ENCODE measurements at places on chromosomes 4 and X.

DNA sequence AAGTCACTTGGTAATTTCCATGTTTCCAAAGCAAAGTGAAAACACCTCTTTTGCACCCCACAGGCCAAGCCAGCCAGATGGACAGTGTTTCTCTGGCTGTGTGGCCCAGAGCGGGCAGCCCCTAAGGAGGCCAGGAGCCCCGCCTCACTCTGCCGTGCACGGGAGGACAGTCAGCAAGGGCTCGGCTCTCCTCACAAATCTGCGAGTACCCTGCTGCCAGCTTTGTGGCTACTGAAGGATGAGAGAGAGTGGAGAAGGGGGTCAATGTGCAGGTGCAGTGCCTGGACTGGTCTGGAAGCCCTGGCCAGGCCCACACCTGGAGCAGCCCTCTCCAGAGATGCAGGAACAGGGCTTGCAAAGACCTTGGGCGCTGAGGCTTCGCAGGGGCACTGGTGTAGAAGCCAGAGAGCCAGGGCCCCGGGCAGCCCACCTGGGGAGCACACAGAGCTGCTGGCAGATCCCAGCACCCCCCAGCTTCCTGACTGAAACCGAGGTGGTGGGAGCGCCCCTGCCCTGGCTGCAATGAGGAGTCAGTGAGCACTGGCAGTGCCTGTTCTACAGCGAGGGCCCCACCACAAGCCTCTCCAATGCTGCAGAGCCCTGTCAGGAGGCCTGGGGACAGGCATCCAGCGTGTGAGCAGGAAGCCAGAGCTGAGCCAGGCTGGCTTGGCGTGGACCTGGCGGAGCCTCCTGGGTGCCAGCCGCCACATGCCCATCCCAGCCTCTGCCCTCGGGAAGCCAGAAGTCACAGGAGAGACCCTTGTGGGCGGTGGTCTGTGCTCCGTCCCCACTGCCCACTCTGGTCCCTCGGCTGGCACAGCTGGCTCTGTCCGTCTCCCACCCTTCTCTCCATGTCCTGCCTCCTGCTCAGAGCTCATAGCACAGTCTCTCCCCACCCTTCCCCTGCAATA is 3.9 kb downstream of the SPON2 start:
- no peak for DNase-seq

GRCh38 chrX:115968436-115969252 is 201.9 kb upstream of the AGTR2 start:
- no peak for DNase-seq

- DNase-seq: no peak
Observed at GRCh38 chrX:94400488-94400887, 726.5 kb downstream of the FAM133A start.

DNA sequence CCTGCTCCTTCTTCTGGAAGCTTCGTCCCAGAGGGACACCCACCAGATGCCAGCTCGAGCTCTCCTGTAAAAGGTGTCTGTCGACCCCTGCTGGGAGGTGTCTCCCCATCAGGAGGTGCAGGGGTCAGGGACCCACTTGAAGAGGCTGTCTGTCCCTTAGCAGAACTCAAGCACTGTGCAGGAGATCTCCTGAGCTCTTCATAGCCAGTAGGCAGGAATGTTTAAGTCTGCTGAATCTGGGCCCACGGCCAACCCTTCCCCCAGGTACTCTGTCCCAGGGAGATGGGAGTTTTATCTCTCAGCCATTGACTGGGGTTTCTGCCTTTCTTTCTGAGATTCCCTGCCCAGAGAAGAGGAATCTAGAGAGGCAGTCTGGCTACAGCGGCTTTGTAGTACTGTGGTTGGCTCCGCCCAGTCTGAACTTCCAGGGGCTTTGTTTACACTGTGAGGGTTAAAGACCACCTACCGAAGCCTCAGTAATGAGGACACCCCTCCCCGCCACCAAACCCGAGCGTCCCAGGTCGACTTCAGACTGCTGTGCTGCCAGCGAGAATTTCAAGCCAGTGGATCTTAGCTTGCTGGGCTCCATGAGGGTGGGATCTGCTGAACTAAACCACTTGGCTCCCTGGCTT is 1383.0 kb upstream of the TENM3 start:
- DNase-seq: no peak

DNA sequence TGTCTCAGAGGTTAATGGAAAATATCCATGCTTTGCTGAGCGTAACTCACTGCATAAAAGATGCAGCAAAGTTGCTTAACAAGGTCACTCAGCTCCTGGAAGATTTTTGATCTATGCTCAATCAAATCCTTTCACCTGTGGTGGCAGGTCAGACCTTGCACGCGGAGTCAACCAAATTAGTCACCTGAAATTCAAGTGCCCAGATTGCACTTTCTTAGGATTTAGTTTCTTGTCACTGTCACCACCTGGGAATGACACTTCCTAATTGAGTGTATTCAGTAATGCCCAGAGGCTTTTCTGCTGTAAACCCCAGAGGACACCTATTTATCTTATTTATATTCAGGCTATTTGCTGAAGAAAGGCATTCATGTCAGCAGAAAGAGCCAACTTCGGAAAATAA is 215.8 kb upstream of the SMIM31 start:
- no peak for DNase-seq

- DNase-seq: no peak
Observed at GRCh38 chr4:148999924-149000323, 557.7 kb upstream of the NR3C2 start.

DNA sequence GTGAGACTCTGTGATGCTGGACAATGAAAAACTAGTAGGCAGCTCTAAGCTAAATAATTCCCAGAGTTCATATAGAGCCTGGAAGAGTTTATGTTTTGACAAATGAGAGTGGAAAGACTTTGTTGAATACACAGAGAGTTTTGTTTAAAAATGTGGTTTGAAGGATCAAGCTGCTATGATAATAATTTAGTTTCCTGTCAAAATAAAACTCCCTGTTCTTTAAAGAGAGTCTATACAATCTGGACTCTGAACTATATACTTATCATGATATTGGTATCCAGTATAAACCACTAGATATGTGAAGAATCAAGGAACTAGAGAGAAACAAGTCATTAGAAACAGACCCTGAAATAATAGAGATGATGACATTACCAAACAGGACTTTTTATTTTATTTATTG is 158.6 kb downstream of the C4orf33 start:
- DNase-seq: no peak

DNA sequence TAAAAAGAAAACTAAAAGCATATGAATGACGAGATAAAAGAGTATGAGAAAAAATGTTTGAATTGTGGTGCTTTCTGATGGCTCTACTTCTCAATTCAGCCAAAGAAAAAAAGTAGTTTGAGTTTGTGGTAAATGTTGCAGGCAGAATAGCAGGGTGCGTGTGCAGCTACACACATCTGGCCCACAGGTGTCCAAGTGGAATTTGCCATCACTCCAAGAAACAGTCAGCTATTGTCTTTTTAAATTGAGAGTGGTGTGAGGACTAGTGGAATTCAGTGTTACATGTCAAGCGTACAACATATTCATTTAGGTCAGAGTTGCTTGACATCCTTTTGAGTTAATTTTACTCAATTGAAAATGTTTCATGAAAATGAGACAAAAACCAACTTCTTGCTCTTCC is 424.8 kb upstream of the MAD2L1 start:
- DNase-seq: no peak

DNA sequence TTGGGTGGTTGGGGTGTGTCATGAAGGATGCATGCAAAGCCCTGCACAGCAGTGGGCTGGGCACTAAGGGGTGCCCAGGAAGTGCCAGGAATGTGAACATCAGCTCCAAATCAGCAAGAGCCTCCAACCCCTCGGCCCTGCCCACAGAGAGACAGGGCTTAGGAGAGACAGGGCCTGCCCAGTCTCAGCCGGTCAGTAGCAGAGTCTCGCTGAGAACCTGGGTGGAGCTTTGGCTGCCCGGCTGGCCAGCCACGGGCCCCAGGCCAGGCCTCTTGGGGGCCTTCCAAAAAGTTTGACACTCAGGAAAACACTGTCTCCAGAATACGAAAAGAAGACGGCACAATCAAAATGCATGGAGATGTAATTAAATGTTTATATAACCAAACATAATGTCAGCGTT is 4.3 kb upstream of the MXD4 start:
- DNase-seq: no peak

GRCh38 chrX:10049236-10049635 is 82.1 kb downstream of the CLDN34 start:
- DNase-seq: no peak

GRCh38 chr4:179095585-179096221 is 1653.5 kb upstream of the AGA start:
- no peak for DNase-seq

DNA sequence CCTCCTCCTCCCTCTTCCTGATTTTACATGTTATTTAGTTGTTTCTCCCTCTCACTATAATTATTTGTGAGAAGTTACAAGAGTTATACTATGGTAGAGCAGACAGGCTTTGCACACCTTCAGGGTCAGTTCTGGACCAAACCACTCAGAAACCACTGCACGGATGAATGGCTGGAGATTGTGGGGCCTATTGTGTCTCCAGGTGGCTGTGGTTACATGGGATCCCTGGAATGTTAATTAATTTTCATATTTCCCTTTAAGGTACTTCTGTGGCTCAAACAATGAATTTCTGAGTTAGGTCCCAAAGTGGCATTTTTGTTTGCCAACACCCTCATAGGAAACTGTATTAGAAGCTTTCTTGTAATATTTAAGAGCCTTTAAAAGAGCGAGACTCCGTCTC is 151.9 kb downstream of the BMPR1B start:
- DNase-seq: no peak

GRCh38 chrX:132576939-132577338 is 88.1 kb upstream of the MBNL3 start:
- no peak for DNase-seq
